ENCODE measurements at places on chromosomes 4 and X. TPM values are rescaled to one million over a fixed set of nuclear protein-coding genes. Genes with fewer than 3 reads are reported as not detected.
A peak's percentile ranks its signal among the peaks of the same experiment; 100 is the strongest.

DNA sequence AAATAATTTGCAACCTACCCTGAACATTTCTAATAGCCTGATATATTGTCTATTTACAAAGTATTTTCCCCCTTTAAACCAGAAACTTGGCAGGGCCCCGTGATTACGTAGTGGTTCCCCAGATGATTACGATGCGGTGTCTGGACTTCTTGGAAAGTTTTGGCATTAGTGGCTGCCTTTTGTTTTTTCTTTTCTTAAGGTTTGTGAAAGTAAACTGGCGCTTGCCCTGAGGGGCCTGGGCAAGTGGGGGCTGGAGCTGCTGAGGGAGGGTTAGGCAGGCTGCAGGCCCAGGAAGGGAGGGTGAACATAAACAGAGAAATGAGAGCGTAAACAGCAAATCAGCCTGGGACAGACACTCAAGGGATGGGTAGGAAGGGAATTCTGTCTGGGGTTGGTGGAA is 123.6 kb upstream of the MSX1 start:
- DNase-seq = no peak

The FAM184B gene
- polyA plus RNA-seq = not detected

- no peak for DNase-seq
Observed at GRCh38 chr4:5069901-5070300, 18.6 kb downstream of the STK32B start.

DNA sequence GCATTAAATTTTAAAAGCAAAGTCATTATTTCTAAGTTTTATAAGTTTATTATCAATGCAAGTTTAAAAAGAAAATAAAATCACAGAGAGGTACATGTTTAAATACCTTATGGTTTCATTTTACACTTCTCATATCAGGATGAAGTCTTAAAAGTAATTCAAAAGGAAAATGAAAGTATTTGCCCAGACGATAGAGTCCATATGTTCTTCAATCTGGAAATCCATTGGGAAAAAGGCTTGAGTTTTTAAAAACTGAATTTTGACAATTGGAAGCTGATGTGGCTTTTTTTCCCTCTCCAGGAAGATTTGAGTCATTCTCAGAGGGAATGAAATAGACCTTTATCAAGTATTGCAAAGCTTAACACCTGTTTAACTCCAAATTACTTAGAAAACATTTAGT is 37.1 kb downstream of the MAB21L2 start:
- DNase-seq = no peak

The NDNF gene
- not detected for polyA plus RNA-seq

The RBM46 gene
- not detected for polyA plus RNA-seq

DNA sequence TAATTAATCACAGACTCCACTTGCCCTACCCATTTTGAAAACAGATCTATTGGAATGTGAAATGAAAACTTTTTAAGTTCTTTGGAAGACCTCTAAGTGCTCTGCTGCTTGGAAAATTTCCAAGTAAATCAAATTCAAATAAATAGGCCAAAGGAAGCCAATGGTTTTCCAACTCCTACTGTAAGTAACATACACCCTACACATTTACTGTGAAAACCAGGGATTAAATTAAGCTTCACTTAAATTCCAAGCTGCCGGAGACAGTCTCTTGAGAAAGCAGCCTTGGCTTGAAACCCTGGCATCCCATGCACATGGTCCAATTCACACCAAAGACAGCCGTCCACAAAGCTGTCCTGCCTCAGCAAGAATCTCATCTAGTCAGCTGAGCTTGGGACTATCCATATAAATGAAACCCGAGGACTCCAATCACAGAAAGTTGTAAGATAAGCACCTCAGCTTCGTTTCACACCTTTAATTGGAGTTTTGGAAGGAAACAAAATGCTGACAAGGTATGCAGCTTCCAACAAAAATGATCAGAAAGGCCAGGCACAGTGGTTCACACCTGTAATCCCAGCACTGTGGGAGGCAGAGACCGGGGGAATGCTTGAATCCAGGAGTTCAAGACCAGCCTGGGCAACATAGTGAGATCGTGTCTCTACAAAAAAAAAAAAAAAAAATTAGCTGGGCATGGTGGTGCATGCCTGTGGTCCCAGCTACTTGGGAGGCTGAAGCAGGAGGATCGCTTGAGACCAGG is 88.6 kb downstream of the APBB2 start:
- DNase-seq = no peak

- no peak for DNase-seq
Observed at GRCh38 chr4:1241466-1241935, 7.4 kb downstream of the CTBP1 start.

- DNase-seq = no peak
Observed at GRCh38 chr4:123096038-123096437, 173.6 kb upstream of the NUDT6 start.

The LSM6 gene
- polyA plus RNA-seq = 64.9 TPM

The GPR143 gene
- polyA plus RNA-seq = not detected

DNA sequence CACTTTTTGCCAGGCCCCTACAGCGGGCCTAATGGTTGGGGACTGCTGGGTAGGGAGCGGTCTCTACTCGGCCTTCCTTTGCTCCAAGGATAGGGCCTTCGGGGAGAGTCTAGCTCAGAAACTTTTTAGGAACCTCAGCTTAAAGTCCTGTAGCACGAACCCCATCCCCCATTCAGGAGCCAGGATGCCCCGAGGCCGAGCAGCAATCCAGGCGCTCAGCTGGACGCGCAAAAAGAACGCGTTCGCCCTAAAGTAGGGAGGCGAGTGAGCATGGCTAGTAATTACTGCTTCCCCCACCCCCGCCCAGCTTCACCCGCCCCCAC is 9.7 kb downstream of the POU4F2 start:
- no peak for DNase-seq

DNA sequence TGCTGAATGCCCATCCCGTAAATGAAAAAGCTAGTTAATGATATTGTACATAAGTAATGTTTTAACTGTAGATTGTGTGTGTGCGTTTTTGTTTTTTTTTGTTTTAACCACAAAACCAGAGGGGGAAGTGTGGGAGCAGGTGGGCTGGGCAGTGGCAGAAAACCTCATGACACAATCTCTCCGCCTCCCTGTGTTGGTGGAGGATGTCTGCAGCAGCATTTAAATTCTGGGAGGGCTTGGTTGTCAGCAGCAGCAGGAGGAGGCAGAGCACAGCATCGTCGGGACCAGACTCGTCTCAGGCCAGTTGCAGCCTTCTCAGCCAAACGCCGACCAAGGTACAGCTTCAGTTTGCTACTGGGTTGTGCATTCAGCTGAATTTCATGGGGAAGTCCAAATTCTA is at the start of gene SPP1:
TSS of gene SPP1 (plus strand) at position 249 of the 400 bp plus-strand sequence. CDS start 1,182 bp downstream, outside the sequence.
- peak; percentile 13 for DNase-seq

Data from naive B cell (primary cell).